ENCODE measurements at places on chromosomes 1 and 21.
A peak's percentile ranks its signal among the peaks of the same experiment; 100 is the strongest.

- DNase-seq: peak; percentile 85
Observed at GRCh38 chr21:26845066-26845758, at the start of gene ADAMTS1. ADAMTS1 (minus strand) TSS chr21:26845409; CDS start chr21:26844954, 455 bp downstream.

DNA sequence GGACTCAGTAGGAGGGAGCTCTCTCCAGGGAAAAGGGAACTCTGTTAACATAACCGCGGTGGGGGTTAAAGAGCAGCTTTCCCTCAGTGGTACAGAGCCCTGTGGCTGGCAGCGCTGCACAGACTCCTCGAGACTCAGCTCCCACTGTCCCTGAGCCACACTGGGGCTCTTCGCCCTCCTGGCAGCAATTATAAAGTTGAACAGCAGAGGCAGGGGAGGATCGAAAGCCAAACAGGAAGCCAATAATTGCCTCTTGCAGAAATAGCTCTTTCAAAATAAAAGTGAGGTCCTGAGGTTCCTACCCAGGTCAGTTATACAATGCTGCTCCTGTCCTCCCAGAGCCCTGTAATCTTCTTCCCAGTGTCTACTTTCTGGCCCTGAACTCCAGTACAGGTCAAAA lies 77.0 kb downstream of the FAM78B start:
- no peak for DNase-seq

DNA sequence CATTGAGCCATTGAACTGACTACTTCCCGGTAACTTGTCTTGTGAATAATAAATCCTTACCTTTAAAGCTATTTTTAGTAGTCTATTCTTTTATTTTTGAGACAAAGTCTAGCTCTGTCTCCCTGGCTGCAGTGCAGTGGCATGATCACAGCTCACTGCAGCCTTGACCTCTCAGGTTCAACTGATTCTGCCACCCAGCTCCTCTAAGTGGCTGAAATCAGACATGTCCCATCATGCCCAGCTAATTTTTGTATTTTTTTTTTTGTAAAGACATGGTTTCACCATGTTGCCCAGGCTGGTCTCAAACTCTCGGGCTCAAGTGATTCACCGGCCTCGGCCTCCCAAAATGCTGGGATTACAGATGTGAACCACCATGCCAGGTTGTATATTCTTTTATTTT lies 59.3 kb upstream of the PTGS2 start:
- DNase-seq: no peak

DNA sequence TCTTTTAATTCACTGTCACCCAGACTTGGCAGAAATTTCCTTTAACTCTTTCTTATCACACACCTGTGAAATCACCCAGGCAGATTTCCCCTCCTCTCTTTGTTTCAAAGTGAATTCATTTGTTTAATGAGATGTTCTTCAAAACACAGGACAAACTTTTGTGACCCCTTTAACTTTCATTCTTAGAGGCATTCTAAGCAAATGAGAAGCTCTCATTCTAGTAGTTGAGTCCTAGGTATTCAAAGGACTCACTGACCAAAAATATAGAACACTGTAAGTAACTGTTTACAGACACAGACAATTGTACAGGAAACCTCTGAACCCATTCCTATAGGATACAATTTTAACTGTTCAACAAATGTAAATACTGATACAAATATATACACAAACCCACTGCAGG lies 16.9 kb downstream of the LRRC8C start:
- DNase-seq: no peak

DNA sequence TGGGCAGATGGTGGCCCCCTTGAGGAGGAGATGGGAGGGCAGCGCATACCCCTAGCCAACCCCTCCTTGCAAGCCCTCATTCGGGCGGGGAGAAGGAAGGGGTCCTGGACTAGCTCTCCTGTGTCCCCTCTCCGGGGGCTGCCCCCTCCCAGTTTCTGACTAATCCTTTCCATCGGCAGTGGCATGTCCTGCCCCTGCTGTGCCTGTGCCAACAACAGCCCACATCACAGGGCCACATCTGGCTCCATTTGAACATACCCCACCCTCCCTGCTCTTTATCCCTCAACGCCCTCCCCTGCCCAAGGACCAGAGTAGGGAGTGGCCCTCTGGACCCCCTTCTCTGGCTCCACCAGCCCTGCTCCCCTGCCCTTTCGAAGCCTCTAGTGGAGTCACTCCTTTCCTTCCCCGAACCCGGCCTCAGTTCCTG lies 11.0 kb upstream of the LMNA start:
- DNase-seq: no peak

DNA sequence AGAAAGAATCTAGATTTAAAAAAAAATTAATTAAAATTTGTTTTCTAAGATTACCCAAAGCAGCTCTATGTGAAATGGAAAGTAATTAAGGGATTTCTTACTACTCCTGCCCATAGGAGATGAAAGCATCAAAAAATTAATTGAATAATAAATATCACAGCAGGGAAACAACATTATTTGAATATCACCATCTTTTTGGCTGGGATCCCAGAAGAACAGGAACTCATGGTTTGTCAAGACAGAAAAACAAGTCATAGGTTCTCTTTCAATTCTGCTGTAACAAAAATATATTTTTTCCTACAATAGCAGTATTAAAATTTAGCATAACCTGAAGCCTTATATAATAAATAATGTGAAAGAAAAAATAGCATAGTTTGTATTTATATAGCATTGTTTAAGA lies 1713.4 kb downstream of the NCAM2 start:
- no peak for DNase-seq

DNA sequence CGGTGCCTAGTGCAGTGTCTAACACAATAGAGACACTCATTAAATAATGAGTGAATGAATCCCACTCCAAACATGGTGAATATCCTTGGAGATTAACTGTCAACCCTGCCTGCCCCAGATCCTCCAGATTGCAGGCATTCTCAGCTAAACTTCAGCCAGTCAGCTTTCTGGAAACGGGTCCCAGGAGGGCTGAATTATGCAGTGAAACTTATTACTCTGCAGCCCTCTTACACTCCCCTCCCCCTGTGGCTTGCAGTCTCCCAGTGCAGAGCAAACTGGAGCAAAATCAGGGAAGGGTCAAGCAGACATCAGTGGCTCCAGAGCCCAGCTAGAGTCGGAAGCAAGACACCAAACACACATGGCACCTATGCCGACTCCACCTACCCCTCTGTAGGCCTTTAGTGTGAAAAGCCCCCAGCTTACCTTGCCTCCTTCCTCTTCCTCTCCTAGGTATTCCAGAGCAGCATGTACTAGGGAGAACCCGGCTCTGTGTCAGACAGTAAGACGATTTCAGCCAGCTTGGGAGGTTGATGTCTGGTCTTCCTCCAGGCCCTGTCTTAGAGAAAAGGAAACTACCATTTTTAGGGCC lies 6.5 kb upstream of the RGS16 start:
- no peak for DNase-seq

- DNase-seq: no peak
Observed at GRCh38 chr1:203041351-203041932, 15.2 kb downstream of the PPFIA4 start.

DNA sequence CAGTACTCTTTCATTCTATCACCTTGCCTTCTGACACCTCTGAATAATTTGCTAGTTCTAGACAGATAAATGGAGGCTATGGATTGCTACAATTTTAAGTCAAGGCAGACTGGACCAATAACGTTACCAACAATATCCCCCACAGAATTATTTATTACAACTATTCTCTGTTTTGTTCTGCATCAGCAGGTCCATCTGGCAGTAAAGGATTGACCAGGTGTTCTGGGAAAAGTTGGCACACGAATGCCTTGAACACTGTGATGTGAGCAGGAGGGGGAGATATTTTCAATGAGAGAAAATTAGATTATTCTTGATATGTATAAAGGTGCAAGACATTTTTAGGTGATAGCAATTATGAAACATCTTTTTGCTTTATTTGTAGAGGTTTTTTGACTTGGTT lies 718.8 kb upstream of the TMPRSS15 start:
- no peak for DNase-seq

- DNase-seq: no peak
Observed at GRCh38 chr1:74162333-74162732, 35.6 kb downstream of the LRRIQ3 start.

DNA sequence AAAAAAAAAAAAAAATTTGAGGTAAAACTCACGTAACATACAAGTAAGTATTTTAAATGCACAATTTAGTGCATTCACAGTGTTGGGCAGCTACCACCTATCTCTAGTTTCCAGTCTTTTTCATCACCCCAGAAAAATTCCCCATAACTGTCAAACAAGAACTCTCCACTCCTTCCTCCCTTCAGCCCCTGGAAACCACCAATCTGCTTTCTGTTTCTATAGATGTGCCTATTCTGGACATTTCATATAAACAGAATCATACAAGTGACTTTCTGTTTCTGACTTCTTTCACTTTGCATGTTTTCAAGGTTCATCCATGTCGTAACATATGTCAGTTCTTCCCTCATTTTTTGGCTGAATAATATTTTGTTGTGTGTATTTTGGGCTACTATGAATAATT lies 24.9 kb upstream of the ETS2 start:
- DNase-seq: no peak

GRCh38 chr1:209368864-209369598 lies 214.5 kb upstream of the CAMK1G start:
- no peak for DNase-seq

DNA sequence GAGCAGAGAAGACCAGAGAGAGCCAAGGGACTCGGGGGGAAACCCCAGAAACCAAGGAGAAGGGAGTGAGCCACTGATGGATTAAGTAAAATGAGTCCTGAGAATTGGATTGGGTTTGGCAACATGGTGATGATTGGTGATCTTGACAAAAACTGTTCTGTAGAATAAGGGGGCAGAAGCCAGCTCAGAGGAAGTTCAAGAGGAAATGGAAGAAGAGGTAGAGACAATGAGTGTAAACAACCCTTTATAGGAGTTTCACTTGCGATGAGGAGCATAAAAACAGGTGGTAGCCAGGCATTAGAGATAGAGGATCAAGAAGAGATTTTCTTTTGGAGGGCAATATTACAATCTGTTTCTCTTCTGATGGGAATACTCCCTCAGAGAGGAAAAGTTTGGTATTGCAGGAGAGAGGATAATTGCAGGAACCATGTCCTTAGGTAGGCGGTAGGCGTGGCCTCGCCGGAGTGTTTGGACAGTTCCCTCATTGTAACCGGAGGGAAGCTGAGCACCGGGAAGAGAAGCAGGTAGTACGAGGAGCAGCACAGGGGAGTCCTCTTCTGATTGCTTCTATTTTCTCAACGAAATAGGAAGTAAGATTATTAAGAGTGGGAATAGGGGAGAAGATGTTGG lies 68.4 kb upstream of the TENT5C start:
- no peak for DNase-seq

DNA sequence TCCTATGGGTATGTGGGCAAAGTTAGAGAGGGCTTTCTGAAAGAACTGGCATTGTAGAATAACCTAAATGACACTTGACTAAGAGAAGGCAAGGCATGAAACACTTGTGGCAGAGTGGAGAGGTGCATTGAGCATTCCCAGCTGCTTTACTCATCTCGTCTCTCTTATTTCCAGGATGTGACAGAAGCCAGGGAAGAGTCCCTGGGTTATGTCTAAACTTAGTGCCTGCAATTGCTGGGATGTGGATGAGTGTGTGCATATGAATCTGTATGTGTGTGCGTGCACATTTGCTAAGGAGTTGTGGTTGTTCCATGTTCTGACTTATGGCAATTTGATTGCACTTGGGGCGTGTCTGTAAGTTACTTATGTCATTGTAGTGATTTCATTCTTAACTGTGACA lies 1326.5 kb upstream of the B3GALT2 start:
- DNase-seq: peak; percentile 4

- no peak for DNase-seq
Observed at GRCh38 chr1:236204039-236204438, 61.7 kb downstream of the GPR137B start.

DNA sequence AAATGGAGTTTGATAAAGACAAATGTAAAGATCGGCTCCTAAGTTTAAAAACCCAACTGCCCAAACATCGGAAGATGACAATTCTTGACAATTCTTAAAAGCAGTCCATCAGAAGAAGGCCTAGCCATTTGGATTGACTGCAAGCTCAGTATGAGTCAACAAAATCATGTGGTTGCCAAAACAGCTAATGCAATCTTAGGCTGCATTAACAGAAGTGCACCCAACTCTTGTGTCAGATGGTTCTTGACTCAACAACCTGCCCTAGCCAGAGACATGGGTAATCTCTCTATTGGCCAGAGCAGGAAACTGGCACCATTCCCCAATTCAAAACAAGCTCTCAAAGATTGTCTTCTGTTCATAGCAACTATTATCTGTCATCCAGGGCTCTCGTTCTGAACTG lies 9.9 kb upstream of the NCF2 start:
- no peak for DNase-seq

DNA sequence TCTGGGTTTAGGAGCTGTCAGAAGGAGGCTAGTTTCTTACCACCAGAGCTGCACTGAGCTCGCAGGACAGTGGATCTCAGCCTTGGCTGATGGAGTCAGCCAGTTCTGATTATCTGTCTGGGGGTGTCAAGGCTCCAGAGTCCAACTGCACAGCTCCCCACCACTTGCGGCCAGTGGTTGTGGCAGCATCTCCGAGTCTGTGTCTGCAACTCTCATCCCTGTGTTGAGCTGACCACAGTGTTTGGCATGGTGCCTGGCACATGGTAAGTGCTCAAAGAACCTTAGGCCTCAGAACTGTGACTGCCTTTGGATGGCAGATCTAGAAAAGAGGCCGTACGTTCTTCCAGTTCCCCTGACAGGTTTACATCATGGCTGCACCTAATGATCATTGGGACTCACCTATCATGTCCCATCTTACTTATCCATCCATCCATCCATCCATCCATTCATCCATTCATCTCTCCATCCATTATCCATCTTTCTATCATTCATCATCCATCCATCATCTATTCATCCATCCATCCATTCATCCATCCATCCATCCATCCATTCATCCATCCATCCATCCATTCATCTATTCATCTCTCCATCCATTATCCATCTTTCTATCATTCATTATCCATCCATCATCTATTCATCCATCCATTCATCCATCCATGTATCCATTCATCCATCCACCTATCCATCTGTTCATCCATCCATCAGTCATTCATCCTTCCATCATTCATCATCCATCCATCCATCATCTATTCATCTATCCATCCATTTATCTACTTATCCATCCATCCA lies 114.5 kb downstream of the CRYAA start:
- no peak for DNase-seq

GRCh38 chr1:210373878-210374599 lies 45.3 kb downstream of the HHAT start:
- peak; percentile 63 for DNase-seq

DNA sequence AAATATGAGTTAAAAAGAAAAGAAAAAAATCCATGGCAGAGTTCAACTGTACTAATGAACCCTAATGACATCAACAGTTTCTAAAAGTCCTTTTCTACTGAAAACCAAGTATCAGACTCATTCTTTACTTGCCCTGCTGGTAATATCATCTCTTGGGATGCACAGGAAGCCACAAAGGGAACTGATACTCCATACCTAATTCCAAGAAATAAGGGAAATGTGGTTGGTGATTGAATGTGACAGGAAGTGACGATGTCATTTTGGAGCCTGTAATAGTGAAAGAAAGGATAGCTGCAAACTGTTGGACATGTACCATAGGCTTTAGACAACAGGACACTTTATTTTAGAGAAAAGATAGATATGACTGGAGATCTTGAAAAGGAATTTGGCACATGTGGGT lies 98.7 kb upstream of the VAV3 start:
- no peak for DNase-seq

Data from SK-N-DZ (cell line).